Astrocyte (in vitro differentiated cells and primary cell): ENCODE measurements at places on chromosomes 1 and 21. TPM values are rescaled to one million over a fixed set of nuclear protein-coding genes. Genes with fewer than 3 reads are reported as not detected.

- H3K27me3 ChIP-seq = no peaks in the 10 kb centered on the region
- no peaks in the 10 kb centered on the region for H3K4me1 ChIP-seq
- H3K4me3 ChIP-seq = no peak overlapping the region
- H3K27ac ChIP-seq = no peak overlapping the region
- no peaks in the 10 kb centered on the region for H3K36me3 ChIP-seq
Observed at GRCh38 chr1:3035563-3036446, 14.5 kb downstream of the ACTRT2 start.

- H3K4me1 ChIP-seq = peaks cover 41% of the 10 kb centered on the region
- peak overlapping the region; percentile 72 for H3K27ac ChIP-seq
- H3K36me3 ChIP-seq = no peaks in the 10 kb centered on the region
- no peak for DNase-seq
Observed at GRCh38 chr1:110310300-110310699, 28.9 kb upstream of the RBM15 start.

Gene OR6K3
- total RNA-seq = not detected in 2 replicates

DNA sequence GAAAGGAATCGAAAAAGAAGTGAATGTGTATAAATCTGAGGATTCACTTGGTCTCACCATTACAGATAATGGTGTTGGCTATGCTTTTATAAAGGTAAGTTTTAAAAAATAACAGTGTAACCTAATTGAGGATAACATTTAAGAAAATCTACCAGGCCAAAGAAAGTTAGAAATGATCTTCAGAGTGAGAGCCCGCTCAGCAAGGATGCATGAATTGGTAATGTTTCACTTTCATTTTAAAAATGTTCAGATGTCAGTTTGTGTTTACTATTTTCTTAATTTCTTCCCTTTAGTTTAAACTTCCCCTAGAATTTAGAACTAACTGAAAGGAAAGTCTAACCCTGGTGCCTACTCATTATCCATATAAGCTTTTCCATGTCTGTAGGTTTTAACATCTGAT, 35.0 kb downstream of the GIPC2 start:
- peaks cover 12% of the 10 kb centered on the region for H3K4me1 ChIP-seq
- no peak overlapping the region for H3K4me3 ChIP-seq
- DNase-seq = no peak

Gene PBX1
- total RNA-seq = 34.2 and 37.2 TPM in 2 replicates

Gene LDLRAD1
- total RNA-seq = not detected in 2 replicates

- no peaks in the 10 kb centered on the region for H3K36me3 ChIP-seq
- peaks cover 4% of the 10 kb centered on the region for H3K4me1 ChIP-seq
- H3K4me3 ChIP-seq = no peak overlapping the region
- no peak for DNase-seq
- no peak overlapping the region for H3K27ac ChIP-seq
Observed at GRCh38 chr21:32549440-32549839, 35.9 kb downstream of the TCP10L start.

DNA sequence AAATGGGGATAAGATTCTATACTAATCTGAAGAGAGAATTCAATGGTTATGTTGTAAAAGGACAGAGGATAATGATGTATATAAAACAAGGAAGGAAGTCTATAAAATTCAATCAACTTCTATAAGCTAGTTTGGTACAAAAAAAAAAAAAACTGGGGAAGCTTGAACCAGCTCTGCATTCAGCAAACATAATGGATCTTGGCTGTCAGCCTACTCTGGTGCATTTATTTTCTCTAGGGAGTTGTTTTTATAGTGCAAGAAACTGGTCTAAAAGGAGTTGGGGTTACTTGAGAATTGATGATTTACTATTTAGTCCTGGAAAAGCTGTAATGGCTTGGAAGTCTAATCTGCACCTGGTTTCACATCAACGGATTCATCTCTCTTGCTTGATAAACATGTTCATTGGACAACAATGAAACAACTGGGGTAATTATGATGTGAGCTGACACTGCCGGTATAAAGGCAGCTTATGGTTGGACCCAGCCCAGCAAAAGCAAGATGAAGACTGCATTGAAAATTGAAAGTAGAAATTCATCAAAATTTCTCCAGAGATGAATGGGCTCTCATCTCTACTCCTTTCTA, 199.4 kb upstream of the NRIP1 start:
- H3K4me3 ChIP-seq = no peak overlapping the region
- DNase-seq = no peak
- no peaks in the 10 kb centered on the region for H3K36me3 ChIP-seq
- no peak overlapping the region for H3K27ac ChIP-seq
- H3K27me3 ChIP-seq = no peaks in the 10 kb centered on the region
- H3K4me1 ChIP-seq = no peaks in the 10 kb centered on the region

GRCh38 chr1:201142011-201142848, 12.0 kb downstream of the TMEM9 start:
- peaks cover 13% of the 10 kb centered on the region for H3K4me1 ChIP-seq
- no peaks in the 10 kb centered on the region for H3K27me3 ChIP-seq
- H3K36me3 ChIP-seq = peaks cover 28% of the 10 kb centered on the region
- no peak for DNase-seq
- no peak overlapping the region for H3K4me3 ChIP-seq
- H3K27ac ChIP-seq = no peak overlapping the region

DNA sequence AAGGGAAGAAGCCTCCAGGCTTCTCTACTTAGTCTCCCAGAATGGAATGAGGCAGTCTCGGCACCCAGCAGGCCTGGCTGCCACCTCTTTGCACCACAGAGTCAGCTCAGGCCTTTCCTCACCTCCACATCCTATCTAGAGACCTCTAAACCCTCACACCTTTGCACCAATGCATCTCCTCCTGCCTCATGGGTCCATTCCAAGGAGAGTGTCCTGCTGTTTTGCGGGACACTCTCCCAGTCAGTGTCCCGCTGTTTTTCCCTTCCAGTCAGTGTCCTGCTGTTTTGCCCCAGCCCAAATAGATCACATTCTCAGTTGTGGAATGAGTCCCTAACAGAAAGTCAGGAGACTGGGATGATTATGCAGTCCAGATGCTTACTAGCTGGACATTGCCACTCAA, 185.6 kb upstream of the CAMK1G start:
- no peaks in the 10 kb centered on the region for H3K27me3 ChIP-seq
- DNase-seq = no peak
- no peak overlapping the region for H3K4me3 ChIP-seq
- no peak overlapping the region for H3K27ac ChIP-seq
- no peaks in the 10 kb centered on the region for H3K36me3 ChIP-seq
- H3K4me1 ChIP-seq = peaks cover 21% of the 10 kb centered on the region

GRCh38 chr1:29444782-29445729, 208.7 kb downstream of the PTPRU start:
- H3K36me3 ChIP-seq = no peaks in the 10 kb centered on the region
- H3K4me1 ChIP-seq = no peaks in the 10 kb centered on the region
- H3K27ac ChIP-seq = no peak overlapping the region

DNA sequence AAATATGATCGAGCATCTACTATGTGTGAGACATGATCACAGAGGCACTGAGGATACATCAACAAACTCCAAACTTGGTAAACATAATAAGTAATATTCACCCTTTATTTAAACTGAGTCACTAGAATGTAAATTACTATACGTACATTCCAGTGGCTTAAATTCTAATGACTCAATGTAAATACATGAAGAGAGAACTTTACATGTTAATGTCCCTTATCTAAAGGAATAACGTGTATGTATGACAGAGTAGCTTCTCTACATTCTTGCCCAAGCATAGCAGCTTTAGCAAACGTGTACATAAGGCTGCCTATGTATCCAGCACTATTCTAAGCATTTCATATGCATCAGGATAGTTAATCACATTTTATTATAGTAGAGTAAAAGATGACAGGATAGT, 111.8 kb upstream of the CYYR1 start:
- no peaks in the 10 kb centered on the region for H3K27me3 ChIP-seq
- H3K4me3 ChIP-seq = no peak overlapping the region
- H3K4me1 ChIP-seq = no peaks in the 10 kb centered on the region
- no peaks in the 10 kb centered on the region for H3K36me3 ChIP-seq

- H3K4me1 ChIP-seq = peaks cover 5% of the 10 kb centered on the region
- no peak for DNase-seq
Observed at GRCh38 chr1:110176299-110176956, 26.1 kb downstream of the SLC6A17 start.

DNA sequence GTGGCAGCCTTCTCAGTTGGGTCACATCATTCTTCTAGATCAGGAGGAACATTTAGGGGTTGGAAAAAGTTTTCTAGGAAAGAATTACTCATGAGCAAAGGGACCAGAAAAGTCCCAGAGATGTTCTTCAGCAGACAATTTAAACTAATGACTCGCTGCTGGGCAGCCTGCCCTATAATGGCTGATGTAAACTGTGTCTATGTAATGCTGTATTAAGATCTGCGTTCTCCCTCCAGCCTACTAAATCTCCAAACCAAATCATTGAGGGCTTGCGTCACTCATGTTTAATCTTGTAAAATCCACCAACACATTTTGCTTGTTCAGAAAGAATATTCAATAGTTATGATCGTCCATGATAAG, 92.1 kb downstream of the LRRC8C start:
- H3K36me3 ChIP-seq = no peaks in the 10 kb centered on the region
- DNase-seq = peak; percentile 76
- no peak overlapping the region for H3K4me3 ChIP-seq

DNA sequence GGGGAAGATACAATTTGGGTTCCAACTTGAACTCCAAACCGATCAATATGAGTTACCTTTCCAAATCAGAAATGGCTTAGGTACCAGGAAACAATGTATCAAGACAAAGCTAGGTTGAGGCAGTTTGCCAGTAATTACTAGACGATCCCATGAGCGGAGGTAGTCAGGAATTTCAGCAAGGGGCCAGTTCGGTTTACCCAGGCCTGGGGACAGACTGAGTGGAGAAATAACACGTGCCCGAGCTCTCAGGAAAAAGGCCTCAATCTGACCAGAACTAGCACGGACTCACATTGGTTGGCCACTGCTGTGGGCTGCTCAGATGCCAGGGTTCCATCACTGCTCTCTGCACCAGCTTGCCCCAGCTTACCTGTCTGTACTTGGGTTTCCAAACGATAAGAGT, 15.3 kb downstream of the CLSTN1 start:
- no peaks in the 10 kb centered on the region for H3K4me1 ChIP-seq
- H3K4me3 ChIP-seq = no peak overlapping the region
- no peak overlapping the region for H3K27ac ChIP-seq
- no peaks in the 10 kb centered on the region for H3K27me3 ChIP-seq
- no peak for DNase-seq

DNA sequence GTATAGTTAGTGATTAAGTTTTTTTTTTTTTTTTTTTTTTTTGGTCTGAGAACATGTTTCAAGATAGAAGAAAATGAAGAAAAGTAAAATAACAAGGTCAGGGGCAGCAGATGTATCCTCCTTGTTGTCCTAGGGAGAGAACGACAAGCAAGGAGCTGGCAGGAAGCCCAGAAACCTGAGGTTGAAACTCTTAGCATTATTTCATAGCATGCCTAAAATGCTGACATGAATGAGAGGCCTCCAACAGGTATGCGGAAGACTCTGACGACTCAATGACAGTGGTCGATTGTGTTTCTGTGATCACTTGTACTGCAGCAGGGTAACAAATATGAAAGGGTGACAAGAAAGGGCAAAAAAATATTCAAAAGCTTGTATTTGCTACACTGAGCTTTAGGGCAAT, 415.9 kb downstream of the PLA2G4A start:
- H3K4me1 ChIP-seq = no peaks in the 10 kb centered on the region
- no peaks in the 10 kb centered on the region for H3K36me3 ChIP-seq
- H3K27ac ChIP-seq = no peak overlapping the region
- peak; percentile 9 for DNase-seq

DNA sequence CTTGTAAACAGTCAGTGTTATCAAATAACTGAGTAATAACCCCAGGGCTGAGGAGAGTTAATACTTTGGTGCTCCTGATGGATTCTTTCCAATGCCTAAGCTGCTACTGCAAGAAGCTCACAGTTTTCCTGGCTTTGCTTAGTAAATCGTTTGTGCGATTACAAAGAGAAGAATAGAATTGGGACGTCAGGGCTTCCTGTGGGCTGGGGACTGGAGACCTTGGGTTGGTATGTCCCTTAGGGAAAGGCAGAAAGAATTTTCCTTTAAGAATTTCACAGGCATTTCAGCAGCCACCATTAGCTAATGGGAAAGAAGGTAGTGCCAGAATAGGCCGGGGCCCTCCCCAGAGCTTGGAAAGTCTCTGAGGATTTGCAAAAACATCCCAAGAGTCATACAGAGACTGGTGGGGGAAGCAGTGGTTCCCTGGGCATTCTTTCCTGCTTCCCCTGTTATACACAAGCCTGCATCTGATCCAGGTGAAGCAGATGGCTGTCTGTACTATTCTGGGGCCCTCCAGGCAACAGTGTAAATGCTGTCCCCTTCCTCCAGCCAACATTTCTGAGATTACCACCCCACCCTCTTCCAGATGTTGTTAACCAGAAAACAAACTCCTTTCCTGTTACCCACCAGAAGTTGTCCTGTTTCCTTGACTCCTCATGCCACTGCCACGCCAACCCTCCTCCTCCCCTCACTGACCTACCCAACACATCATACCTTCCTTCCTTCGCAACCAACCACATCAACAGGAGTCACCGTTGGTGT, 40.2 kb downstream of the PLXNA2 start:
- peak overlapping the region; percentile 82 for H3K27ac ChIP-seq
- no peaks in the 10 kb centered on the region for H3K36me3 ChIP-seq
- H3K4me3 ChIP-seq = no peak overlapping the region

- H3K4me3 ChIP-seq = no peak overlapping the region
- H3K27ac ChIP-seq = no peak overlapping the region
- H3K4me1 ChIP-seq = peaks cover 6% of the 10 kb centered on the region
- DNase-seq = peak; percentile 53
Observed at GRCh38 chr1:63721531-63722189, 52.2 kb upstream of the ROR1 start.

GRCh38 chr1:92356956-92357355, 58.1 kb downstream of the RPAP2 start:
- peak; percentile 20 for DNase-seq
- no peaks in the 10 kb centered on the region for H3K36me3 ChIP-seq
- H3K4me1 ChIP-seq = no peaks in the 10 kb centered on the region
- no peaks in the 10 kb centered on the region for H3K27me3 ChIP-seq
- H3K27ac ChIP-seq = no peak overlapping the region

- H3K27ac ChIP-seq = no peak overlapping the region
- no peak overlapping the region for H3K4me3 ChIP-seq
- H3K4me1 ChIP-seq = no peaks in the 10 kb centered on the region
Observed at GRCh38 chr1:209198961-209199750, 384.4 kb upstream of the CAMK1G start.

DNA sequence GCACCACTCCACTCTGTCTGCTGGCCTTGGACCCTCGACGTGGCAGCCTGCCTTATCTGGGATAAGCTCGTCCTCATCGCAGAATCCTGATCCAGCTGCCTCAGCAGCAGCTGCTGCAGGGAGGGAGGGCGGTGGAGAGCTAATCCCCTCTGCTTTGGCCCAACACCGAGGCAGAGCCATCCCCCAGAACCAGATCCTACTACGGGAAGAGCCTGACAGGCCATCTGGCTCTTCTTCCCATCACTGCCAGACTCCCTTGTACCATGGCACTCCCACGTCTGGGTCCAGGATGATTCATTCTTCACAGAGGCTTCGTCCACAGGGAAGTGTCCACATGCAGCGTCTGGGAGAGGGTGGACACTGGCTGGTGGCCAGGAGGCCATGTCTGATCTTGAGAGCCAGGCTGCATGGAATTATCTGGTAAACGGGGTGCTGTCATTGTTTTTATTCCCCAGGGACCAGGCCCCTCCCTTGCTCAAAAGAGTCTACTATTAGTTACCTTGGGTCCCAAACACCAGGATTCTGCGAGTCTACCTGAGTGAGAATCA, 14.6 kb upstream of the PKP1 start:
- H3K36me3 ChIP-seq = no peaks in the 10 kb centered on the region
- H3K4me3 ChIP-seq = no peak overlapping the region
- peaks cover 36% of the 10 kb centered on the region for H3K4me1 ChIP-seq
- peak overlapping the region; percentile 79 for H3K27ac ChIP-seq
